NCI-H1417 (cell line): ENCODE measurements at places on chromosomes 1 and 21.

DNA sequence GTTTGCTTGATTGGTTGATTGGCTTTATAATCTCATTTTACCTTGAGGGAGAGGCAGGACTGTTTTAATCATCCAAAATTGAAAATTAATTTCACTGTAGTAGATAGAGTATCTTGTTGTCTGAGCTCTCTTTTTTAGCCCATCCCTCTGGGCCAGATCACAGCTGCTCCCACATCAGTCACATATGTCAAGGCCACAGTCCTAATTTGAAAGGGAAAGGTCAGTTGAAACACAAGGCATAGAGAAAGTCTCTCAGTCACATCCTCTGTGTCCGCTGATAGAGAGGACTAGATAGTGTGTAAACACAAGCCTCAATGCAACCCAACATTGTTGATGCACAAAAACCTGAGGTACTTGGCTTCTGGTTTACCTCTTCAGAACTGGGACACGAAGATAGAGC is 6.8 kb downstream of the C1orf74 start:
- DNase-seq: no peak

DNA sequence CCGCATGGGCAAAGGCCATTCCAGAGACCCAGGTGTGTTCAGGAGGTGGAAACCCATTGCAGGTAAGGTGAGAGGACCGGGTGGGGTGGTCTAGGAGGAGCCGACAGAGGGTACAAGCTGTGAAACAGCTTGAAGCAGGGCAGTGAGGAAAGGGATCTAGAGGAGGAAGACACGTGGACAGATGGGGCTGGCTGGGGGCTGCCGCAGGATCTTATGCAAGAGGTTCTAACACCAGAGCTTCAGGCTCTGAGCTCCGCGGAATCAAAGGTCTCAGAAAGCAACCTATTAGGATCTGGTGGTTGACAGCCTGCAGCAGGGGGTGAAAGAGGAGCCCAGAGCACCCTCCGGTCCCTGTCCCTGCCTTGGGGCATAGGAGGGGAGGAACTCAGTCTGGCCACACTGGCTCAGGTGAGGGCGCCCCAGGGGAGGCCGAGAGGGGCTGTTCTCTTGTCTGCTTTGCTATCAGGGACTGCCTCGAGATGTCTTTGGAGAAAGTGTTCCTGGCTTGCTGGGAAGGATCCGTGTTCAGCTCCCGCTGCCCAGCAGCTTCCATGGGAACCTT is 1.9 kb downstream of the TFF1 start:
- no peak for DNase-seq

DNA sequence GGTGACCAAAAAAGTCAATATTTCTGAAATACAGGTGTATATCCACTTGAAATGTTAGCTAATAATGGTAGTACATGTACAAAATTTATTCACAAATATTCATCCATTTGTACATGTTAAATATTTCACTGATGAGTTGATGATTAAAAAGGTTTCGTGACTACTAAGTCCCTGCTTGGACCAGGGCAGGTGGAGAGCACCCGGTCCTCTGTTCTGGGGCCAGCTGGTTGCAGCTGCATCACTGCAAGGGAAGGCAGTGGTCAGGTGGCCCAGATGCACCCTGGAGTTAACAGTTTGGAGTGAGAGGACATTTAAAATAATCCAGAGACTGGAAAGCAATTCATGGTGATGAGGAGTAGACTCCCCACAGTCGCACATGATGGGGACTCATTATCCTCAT is 141.2 kb downstream of the ZBTB18 start:
- no peak for DNase-seq

GRCh38 chr1:77197351-77197750 is 21.9 kb downstream of the PIGK start:
- no peak for DNase-seq

DNA sequence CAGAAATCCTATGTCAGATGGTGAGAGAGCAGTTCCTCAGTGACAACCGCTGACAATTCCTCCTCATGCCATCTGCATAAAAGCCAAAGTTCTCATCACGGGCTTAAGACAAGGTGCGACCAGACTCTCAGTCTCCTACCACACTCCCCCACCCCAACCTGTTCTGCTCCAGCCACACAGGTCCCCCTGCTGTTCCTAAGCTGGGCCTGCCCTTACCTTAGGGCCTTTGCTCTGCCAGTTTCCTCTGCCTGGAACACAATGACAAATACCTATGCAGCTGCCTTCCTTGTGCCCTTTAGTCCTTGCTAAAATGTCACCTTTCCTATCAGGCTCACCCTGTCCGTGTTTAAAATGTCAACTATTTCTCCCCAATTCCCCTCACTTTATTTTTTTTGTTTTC is 382.2 kb downstream of the NTNG1 start:
- DNase-seq: no peak
